ENCODE measurements at places on chromosomes 16 and 17.

DNA sequence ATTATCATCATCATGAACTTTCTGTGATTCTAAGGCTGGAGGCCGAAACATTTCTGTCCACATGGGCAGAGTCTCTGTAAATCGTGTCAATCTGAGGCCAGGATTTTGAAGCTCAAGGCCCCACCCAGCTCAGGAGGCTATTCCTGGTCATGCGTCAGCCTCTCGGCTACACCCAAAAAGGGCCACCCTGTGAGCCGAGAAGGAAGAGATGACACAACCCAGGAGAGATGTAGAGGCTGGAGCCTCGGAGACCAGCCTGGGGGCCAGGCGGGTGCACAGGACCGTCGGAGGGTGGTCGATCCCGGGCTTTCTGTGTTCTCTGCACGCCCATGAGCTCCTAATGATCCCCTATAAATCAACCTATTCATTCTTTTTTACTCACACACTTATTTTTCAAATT is 1.1 kb upstream of the CACNG1 start:
- DNase-seq = no peak

DNA sequence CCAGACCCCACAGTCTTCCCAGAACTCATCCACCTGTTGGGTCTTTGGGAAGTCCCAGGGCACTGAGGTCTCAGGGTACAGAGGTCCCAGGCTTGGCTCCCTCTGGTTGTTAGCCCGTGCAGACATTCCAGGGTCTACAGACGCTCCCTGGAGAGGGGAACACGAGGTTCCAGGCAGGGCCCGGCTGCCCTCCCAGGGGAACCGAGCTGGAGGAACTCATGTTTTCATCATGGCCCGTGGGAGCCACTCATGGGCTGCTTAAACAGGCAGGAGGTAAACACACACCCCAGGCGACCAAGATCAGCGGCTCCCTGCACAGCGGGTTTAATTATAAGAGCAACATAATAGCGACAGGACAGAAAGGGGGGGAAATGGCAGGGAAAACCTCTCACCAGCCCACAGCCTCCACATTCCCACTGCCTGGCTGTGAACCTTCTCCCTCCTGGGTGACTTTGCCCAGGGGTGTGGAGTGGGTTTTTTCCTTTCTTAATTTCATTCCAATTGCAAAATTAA is 36.5 kb downstream of the TRARG1 start:
- DNase-seq = no peak

- no peak for DNase-seq
These were observed 74.8 kb upstream of the MARCHF10 start for GRCh38 chr17:62882878-62883277.

DNA sequence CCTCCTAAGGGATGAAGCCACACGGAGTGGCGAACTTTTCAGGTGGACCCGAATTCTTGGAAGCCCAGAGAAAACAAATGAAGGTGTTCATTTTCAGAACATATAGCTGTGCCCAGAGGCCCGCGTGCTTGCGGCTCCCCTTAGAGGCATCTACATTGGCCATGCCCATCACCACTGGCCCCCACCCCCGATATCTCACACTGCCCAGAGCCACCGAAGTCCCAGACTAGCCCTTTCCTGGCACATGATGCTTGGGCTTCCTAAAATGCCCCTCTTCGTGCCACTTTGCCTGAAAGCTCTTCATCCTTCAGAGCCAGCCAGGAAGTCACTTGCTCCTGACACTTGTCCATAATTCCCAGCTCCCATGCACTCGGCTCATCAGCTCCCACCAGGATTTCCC is 2.1 kb upstream of the HEXIM1 start:
- DNase-seq = no peak

- DNase-seq = no peak
These were observed 2.1 kb downstream of the FMNL1 start for GRCh38 chr17:45223539-45224528.

GRCh38 chr17:82013341-82013740 is 9.3 kb downstream of the CENPX start:
- no peak for DNase-seq

DNA sequence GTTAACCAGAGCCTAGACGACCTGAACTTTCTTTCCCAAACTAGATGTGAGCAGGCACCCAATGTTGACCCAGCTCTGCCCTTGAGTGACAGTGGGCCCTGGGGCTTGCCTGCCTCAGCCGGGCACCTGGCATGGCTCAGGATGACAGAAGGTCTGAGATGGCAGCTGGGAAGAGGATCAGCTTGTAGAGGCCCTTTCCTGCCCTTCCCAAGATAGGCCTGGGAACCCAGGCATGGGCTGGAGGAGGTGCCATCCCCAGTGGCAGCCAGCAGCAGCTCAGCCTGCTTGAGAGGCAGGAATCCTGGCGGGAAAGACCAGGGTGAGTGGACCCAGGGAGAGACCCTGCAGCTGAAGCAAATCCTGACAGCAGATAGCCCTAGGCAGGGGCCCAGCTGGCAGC is 59.1 kb downstream of the PIPOX start:
- DNase-seq = no peak

GRCh38 chr16:75308011-75308410 is 56.6 kb upstream of the BCAR1 start:
- no peak for DNase-seq

DNA sequence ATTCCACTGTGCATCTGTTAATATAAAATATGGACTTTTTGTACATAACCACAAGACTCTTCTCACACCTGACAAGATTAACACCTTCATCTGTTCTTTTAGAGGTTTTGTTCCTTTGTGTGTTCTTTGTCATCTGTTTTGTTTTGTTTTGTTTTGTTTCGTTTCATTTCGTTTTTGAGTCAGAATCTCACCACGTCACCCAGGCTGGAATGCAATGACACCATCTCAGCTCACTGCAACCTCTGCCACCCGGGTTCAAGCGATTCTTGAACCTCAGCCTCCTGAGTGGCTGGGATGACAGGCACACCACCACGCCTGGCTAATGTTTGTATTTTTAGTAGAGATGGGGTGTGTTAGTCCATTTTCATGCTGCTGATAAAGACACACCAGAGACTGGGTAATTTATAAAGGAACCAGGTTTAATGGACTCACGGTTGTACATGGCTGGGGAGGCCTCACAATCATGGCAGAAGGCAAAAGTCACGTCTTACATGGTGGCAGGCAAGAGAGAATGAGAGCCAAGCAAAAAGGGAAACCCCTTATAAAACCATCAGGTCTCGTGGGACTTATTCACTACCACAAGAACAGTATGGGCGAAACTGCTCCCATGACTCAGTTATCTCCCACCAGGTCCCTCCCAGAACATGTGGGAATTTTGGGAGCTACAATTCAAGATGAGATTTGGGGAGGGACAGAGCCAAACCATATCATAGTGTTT is 22.3 kb downstream of the C16orf90 start:
- DNase-seq = no peak

- no peak for DNase-seq
These were observed 45.8 kb upstream of the ARHGAP17 start for GRCh38 chr16:25060920-25061319.

DNA sequence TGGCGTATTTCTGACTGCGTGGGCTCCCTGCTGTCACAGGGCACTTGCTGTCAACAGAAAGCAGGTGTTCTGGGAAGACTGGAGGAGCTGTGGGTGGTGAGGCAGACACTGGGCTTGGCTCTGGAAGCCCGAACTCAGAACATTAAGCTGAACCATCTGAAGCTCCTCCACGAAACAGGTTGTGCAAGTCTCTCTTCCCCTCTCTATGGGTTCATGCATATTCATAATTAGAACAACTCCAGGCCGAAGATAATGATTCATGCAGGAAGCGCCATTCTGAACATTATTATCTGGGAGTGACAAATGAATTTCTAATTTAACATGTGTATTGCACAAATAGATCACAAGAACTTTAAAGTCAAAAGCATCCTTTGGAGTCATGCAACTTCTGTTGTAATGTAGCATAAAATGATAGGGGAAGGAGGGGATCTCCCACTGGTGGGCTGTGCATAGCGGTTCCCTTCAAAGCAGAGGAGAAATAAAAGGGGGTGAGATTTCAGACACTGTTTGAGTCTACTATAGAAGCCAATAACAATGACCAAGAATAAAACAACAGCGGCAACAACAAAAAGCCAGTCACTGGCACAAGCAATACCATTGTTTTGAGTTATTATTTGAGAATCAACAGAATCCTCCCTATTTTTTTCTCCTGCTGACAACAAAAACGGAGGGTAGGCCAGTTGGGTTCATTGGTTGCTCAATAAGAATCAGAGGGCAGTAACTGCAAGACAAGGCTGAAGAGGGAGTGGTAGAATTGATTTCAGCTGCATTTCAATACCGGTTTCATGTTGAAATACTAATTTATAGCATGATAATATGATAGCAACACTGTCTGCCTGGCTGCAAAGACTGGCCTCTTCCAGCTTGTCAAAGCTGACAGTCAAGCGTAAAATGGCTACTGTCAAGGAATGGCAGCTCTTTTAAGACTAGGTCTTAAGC is 407.3 kb downstream of the XYLT1 start:
- no peak for DNase-seq
